ENCODE measurements at places on chromosomes 3 and 15.

GRCh38 chr3:21457084-21457483 is 293.9 kb downstream of the ZNF385D start:
- no peak for DNase-seq

- no peak for DNase-seq
These were observed 18.9 kb upstream of the TGM5 start for GRCh38 chr15:43285609-43286037.

DNA sequence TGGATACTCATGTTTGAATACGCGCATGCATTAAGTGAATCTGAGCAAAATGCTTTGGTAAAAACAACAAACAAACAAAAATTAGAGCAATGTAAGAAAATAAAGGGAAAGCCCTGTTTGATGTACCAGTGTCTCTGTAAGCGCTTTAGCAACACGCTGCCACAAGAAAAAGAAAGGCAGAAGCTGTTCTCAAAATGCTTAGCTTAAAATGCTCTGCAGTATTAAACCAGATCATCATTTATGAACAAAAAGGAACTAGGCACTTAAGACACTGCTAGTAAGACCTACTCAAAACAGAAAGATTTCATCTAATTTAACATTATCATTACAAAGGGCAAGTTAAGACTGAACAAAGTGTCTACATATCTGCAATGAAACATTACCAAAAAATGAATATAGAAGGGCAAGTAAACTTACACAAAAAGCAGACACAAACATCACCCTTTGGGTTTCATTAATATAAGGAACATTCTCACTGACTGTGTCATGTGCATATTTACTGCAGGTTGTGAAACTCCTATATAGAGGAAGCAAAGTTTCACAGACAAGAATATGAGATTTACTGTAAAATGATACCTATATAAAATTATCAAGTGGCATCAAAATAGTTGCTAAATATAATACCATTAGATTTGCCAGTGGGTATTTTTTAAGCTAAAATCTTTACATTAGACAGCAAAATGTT is 102.1 kb downstream of the FBXL22 start:
- DNase-seq: no peak

DNA sequence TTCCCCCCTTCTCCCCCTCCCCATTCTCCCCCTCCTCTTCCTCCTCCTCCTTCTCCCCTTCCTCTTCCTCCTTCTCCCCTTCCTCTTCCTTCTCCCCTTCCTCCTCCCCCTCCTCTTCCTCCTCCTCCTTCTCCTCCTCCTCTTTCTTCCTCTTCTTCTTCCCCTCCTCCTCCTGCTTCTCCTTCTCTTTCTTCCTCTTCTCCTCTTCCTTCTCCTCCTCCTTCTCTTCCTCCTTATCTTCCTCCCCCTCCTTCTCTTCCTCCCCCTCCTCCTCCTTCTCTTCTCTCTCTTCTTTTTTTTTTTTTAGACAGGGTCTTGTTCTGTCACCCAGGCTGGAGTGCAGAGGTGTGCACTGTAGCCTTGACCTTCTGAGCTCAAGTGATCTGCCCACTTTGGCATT is 21.2 kb upstream of the LCTL start:
- no peak for DNase-seq

DNA sequence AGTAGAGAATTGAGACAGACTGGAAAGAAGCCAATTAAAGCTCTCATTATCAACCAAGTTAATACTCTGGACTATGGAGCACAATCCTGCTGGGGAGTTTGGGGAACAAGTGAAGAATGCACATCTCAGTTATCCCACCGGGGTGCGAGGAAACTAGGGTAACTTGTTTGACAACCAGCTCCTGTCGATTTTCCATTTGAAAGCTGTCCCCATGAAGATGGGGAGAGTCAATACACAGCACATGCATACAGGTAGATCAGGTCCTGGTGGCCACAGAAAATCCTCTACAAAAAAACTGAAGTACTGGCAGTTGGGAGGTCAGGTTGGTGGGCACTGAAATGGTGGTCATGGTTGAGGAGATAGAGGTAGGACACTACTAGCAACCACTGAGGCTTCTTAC is 25.7 kb upstream of the GRAMD1C start:
- DNase-seq: no peak

- no peak for DNase-seq
These were observed at the start of gene ABHD17C for GRCh38 chr15:80695099-80695910. Gene ABHD17C, plus strand, starts transcription at chr15:80695310. Its CDS starts 120 bp downstream, at chr15:80695430.

DNA sequence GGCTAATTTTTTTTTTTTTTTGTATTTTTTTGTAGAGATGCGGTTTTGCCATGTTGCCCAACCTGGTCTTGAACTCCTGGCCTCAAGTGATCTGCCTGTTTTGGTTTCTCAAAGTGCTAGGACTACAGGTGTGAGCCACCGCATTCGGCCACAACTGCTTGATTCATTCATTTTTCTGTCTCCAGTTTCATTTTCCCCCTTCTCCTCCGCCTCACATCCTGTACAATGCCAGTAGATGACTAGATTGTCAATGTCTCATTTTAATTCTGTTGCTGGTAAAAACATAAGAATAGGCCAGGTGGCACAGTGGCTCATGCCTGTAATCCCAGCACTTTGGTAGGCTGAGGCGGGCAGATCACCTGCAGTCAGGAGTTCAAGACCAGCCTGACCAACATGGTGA is 12.0 kb upstream of the ZNF592 start:
- peak; percentile 52 for DNase-seq

GRCh38 chr15:72599855-72600464 is 54.5 kb upstream of the GOLGA6B start:
- DNase-seq: no peak

DNA sequence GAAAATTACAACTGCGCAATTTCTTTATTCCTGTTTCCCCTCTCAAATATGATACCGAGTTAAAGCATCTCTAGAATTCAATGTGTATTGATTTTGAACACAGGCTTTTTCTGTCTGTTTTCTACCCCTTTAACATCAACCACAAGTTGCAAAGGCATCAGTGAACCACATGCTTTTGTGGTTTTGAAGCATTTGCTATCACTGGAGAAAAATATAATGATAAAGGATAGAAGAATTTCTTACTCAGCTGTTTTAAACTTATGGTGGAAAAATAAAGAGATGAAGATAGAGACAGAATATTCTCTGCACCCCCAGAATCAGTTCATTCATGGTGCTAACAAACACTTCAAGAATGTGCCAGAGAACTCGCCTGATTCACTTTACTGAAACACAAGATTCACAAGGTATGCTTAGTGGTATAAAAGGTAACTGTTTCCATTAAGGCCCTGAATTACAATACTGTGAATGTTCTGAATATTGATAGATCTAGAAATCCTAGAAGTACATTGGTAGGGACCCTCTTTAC is 9.5 kb upstream of the DPPA4 start:
- no peak for DNase-seq

DNA sequence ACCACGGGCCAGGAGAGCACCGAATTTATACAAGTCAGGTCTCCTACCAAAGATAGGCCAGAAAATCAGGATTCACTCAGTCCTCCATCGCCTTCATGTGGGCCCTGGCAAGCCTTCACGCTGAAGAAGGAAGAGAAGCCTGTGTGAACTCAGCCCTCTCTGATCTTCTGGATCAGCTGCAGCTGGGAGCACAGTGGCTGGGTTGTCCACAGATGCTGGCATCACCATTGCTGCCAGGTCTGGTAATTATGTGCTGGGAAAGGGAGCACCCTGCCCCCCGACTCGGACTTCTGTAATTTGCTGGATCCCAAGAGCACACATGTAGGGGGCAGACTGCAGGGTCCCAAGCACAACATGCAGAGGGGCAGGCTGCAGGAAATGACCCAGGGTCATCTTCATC is 12.4 kb upstream of the PDE8A start:
- no peak for DNase-seq

DNA sequence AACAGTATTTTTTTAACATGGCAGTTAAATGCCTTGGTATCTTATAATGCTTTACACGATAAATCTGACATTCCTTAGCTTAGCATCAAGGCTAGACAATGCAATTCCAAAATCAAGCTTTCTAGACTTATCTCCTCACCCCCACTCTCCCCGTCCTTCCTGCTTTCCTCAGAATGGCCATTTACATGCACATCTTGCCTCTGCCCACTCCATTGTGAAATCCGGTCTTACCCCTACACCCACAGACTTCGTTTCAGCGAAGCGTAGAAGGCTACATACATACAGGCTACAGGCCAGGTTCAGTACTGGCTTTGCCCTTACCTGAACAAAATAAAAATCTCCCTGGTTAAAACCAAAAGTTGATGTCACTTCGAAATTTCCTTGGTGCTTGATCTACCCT is 58.6 kb upstream of the SLC12A8 start:
- no peak for DNase-seq

DNA sequence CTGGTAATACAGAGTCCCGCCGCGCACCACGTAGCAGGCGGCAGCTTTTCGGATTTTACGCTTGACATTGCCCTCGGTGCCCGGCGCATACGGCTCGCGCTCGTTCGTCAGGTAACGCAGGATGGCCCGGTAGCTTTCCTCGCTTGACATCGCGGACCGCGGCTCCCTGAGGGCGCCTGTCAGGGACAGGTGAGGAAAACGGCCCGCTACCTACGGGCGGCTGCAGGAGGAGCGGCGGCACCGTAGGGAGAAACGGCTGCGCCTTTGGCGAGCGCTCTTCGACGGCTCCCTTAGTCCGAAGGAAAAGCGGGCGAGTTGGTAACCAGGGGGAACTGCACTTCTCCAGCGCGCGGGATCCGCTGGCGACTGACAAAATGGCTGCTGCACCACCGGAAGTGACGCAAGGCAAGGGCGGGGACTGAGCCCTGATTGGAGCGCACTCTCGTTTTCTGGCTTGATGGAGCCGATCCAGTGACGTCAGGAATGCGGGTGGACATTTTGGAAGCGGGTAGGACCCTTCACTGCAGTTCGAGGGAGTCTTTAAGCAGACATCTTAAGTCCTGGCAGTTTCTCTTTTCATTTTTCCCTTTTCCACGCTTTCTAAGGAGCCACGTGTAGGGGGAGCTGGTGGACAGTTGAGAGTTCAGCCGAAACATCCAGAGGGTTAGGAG is at the start of gene ZBTB11:
TSS of gene ZBTB11 (minus strand) at position 368 of the 671 bp plus-strand sequence. CDS start at position 150, 218 bp downstream.
- DNase-seq: no peak

GRCh38 chr3:30471066-30471465 is 135.3 kb upstream of the TGFBR2 start:
- DNase-seq: no peak

- no peak for DNase-seq
These were observed 75.3 kb upstream of the TGFBR2 start for GRCh38 chr3:30531017-30531570.

GRCh38 chr3:122186372-122186771 is 2.9 kb downstream of the CASR start:
- DNase-seq: no peak

GRCh38 chr15:63476229-63476632 is 28.2 kb upstream of the USP3 start:
- DNase-seq: no peak

GRCh38 chr15:35254062-35254461 is 169.0 kb upstream of the NANOGP8 start:
- no peak for DNase-seq

DNA sequence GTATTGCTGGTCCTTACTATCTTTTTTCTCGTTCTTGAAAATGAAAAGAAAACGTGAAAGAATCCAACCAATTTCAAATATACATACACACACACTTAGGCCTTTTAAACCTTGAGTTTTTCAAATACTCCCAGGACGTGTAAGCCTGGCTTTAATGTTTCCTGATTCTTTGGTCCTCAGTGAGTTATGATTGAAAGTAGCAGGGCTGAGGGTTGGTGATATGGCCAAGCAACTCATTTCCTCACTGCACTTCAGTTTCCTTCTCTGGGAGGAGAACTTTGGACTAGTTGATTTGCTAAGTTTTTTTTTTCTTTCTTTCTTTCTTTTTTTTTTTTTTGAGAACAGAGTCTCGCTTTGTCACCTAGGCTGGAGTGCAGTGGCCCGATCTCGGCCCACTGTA is 34.6 kb downstream of the CHD2 start:
- no peak for DNase-seq

DNA sequence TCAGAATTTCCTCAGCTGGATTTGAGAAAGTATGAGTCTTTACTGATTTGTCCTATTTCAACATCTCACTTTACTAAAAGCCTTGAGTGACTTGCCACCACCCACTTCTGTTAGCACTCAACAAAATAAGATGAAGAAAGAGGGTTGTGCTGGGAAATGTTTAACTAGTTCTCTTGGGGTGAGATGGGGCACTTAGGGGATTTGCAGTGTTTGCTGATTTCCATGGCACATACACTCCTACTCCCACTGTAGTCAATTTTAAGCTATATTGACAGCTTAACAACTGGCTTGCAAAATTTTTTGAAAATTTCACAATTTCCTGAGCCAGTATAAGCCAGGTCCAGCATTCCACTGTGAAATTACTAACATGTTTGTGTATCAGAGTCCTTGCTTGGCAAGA is 463.1 kb upstream of the ARHGEF26 start:
- DNase-seq: no peak

GRCh38 chr3:9253327-9253726 is 3.9 kb upstream of the SRGAP3 start:
- DNase-seq: no peak

DNA sequence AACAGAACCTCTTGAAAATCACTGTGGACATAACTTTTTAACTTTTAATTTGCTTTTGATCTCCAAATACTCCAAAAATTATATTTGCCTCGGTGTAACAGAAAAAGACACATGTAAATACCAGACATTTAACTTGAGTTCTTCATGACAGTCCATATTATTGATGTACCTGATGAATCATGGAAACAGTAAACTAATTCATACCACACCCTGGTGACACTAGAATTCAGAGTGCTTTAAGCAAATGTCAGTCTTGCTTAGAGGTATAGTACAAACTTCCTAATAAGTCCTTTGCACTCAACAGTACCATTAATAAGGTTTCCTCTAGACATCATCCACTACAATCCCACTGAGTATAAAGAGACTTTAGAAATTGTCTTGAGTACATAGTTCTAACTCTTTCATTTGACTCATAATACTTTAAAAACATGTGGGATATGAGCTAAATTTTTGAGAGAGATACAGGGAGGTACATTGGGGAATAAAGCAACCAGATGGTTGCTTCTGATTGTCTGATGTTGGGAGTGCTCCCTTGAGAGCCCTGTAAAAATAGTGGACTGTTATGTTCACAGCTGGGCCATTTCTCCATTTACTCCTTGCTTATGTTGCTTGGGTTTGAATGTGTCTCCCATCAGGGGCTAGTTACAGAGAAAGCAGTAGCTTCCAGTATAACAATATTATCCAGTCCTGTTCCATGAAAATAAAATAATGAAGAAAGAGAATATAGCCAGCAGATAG is 175.7 kb downstream of the ALCAM start:
- no peak for DNase-seq
